ENCODE measurements at places on chromosomes 6 and 20.

GRCh38 chr20:54227751-54228150, 19.9 kb downstream of the PFDN4 start:
- no peak for DNase-seq

DNA sequence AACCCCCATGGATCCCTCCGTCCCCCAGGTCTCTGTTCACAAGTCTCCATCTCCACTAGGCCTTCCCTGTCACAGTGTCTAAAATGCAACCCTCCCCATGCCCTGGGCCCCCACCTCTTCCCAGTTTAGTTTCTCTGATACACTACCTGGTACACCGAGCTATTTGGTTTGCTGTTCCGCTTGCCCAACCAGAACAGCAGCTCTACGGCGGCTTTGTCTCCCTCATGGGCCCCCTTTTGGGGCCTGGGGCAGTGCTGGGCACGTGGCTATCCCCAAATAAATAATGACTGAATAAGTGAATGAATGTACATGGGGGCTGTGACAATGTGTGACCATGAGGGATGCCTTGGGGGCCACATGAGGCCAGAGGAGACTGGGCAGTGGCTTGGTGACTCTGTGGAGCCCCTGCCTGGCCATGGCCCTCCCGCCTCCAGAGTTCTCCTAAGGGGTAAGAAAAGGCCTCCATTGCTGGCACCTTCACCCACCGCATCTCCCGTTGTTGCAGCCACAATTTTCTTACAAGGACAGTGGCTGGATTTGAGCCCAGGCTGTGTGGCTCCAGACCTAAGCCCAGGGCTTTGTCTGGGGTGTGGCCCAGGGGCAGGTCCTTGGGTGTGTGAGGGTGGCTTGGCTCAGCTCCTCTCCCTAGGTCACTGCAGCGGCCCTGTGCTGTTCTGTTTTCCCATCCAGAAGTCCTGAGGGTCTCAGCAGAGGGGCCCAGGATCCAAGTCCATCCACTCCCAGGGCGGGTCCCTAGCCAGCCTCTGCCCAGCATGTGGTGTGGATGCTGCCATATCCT, 408.5 kb upstream of the SULF2 start:
- DNase-seq, result no peak

GRCh38 chr20:46951405-46951804, 56.8 kb downstream of the EYA2 start:
- DNase-seq, result no peak

DNA sequence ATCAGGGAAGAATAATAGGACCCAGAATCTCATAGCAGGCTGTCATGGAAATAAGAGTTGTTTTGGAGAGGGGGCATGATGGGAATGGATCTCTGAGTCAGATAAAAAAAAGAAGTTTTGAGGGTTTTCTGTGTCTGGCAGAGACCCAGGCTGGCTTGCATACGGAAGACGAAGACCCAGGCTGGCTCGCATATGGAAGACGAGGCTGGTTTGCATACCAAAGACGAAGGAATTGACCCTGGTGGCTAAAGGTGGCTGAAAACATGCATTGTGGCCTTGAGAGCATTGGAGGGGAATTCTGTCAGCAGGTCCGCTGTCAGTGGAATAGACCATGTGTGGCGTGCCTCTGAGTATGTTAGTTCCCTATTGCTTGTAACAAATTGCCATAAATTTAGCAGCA, 335.1 kb downstream of the BTBD3 start:
- DNase-seq, result no peak

DNA sequence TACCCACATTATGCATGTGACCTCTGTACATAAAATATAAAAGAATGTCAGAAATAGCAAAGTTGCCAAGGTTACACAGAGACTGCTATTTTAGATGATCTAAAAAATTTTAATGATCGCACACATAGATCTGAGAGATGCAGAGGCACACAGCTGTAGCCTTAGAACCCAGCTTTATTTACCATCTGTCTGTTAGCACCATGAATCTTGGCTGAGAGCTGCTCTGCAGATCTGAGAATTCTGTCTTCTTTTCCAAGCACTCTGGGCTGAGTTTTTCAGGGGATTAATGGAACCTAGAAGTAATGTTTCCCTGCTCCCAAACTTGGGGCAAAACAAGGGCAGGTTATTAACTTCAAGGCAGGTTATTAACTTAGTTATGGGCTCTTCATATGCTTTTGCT, 248.7 kb upstream of the JAG1 start:
- no peak for DNase-seq
